ENCODE measurements at places on chromosomes 1 and 21. TPM values are rescaled to one million over a fixed set of nuclear protein-coding genes. Genes with fewer than 3 reads are reported as not detected.
A peak's percentile ranks its signal among the peaks of the same experiment; 100 is the strongest.

Gene KANK4
- 10.9 TPM for polyA plus RNA-seq

Gene KIF21B
- polyA plus RNA-seq: 5.9 TPM

Gene LMO4
- 252 TPM for polyA plus RNA-seq

Gene LAD1
- polyA plus RNA-seq: 11.5 TPM

Gene DENND2C
- 5.1 TPM for polyA plus RNA-seq

Gene FASLG
- polyA plus RNA-seq: 0.22 TPM

DNA sequence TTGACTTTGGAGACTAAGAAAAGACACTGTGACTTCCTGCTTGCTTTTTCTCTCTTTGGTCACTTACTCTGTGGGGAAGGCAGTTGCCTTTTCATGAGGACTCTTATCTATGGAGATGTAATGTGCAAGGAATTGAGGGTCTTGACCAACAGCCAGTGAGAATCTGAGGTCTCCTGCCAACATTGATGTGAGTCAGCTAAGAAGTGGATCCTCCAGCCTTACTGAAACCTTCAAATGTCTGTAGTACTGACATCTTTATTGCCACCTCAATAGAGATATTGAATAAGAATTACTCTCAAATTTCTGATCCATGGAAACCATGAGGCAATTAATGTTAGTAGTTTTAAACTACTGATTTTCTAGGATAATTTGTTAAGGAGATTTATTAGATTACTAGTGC, 598.4 kb downstream of the ADGRL2 start:
- DNase-seq: no peak

- DNase-seq: no peak
These were observed 39.0 kb upstream of the ARHGEF16 start for GRCh38 chr1:3415260-3416090.

DNA sequence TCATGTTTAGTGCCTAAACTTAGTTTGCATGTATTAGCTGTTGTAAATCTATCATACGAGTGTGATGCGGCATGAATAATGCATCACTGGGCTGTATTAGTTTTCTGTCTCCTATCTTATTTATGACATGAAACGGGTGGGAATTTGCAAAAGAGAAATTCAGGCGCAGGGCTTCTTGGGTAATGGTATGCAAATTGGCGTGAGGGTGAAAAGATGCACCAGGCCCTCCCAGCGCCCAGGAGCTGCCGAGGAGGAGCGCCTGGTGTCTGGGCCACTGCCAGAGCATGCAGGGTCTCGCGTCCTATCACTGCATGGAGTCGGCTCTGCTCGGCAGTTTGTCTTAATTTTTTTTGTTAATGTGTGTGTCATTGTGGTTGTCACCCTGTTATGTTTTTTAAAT, 82.9 kb upstream of the ACTL8 start:
- DNase-seq: no peak

DNA sequence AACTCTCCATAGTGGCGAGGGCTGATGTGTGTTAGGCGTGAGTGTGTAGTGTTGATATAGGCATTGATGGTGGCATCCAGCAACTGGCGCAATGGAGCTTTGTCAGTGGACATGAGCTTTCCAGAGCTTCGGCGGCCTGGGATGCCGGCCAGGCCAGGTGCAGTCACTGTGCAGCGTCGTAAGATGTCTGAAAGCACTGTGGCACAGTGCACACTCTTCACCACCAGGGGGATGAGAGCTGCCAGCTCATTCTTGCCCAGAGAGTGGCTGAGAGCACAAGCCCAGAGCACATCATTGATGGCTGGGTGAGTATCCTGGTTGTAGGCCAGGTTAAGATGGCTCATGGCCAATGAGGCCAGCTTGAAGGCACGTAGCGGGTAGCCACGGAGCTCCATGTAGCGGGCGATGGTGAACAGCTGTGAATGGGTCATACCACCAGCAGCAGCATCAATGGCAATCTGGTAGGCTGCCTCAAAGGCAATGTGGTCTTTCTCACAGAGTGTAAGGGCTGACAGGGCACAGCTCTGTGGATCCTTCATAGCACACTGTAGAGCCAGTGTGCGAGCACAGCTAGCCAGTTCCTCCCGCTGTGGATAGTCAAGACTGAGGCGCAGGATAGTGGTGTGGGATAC, 6.7 kb downstream of the UROD start:
- peak; percentile 58 for DNase-seq

Measured in left lung (tissue), 14 donors.